ENCODE measurements at places on chromosomes 12 and 14.

- no peak for DNase-seq
Observed at GRCh38 chr14:39181026-39181692, 6.1 kb downstream of the PNN start.

DNA sequence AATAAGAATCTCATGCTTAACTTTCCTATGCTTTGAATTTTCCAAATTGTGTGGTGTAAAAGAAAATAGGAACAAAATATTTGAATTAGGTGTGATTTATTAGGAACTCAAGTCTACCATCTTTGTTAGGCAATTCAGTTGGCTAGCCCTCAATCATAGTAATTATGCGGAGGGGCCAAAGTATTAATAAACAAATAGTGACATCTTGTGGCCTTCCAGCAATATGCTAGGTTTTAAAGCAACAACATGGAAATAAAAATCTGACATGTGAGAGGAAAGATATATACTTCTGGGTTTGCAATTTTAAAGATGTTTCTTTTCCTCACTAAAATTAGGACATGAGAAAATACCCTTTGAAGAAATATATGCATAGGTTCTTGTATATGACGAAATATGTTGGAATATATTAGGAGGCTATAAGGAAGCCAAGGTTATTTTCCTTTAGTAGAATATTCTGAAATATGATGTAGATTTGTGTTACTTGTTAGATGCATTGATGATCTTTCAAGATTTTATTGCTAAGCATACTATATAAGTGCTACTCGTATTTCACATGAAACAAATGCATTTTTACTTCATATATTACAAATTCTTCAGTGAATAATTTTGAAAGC, 200.4 kb downstream of the PTPRO start:
- no peak for DNase-seq

DNA sequence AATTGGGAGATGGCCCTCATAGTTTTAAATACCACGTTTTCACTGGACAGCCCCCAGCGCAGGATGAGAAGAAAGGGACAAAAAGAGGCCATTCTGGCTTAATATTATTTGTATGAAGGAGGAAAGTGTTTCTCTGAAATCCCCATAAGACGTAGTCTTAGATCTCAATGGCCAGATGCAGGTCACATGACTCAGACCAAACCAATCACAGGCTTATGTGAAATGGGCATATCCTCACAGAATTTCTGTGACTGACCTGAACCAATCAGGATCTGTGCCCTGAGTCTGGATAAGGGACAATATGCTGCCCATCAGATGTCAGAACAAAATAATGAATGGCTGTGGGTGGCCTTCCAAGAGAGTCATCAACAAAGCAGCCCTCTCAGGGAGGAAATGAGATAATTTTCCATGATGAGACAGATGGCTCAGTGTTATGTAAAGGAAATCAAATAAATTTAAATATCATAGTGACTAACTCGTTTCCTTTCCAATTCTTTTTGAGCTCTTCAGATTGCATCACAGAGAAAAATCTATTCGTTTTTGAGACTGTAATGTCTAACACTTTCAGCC, 1009.5 kb upstream of the TMEM132C start:
- DNase-seq: no peak

GRCh38 chr12:3076730-3077571, at the start of gene TSPAN9:
TSPAN9 (plus strand) TSS chr12:3077379; CDS start chr12:3201194, 123,815 bp downstream.
- DNase-seq: peak; percentile 69

DNA sequence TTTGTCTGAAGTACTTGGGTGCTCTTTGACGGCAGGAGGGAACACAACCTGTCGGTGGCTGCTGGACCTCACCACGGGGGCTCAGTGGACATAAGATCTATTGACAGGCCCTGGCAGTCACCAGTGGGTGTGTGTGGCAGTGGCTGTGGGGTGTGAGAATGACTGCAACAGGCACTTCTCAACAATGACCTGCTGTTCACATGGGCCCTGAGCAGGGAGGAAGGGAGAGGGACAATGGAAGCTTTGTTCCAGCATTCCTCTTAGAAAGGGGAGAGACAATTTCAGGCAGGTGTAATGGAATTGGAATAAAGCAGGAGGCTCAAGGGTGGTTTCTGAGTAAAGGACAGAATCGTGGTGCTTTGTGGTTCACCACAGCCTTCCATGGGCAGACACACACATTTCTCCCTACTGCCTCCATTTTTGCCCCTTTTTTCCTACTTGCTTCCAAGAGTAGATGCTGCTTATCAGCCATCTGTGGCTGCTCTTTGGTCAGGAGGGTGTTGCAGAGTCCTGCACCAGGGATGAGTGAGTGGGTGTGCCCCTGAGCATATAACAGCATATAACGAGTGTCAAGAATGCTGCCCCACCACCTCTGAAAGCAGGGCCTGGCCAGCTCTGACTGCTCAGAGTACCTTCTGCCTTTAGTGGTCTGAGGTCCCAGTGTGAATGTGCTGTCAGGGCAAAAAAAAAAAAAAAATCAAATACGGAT, 267.7 kb downstream of the RASSF9 start:
- DNase-seq: no peak

GRCh38 chr14:72739446-72740405, 154.2 kb downstream of the DPF3 start:
- DNase-seq: no peak

DNA sequence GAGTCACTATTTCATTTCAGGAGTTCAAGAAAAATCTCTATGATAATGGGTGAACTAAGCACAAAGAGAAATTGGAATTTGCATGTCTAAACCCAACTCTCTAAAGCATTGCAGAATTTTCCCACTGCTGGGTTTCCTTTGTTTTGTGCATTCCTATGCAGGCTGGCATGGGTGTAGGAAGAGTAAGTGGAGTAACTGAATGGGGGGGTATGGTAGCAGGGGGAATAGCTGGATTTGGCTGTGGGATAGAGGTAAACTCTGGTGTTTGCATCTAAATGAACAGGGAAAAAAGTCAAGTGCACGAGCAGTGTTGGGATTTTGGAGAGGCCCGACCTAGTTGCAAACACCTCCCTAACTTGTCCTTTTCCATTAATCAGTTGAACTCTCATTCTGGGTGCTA, 159.1 kb downstream of the ANO4 start:
- no peak for DNase-seq

DNA sequence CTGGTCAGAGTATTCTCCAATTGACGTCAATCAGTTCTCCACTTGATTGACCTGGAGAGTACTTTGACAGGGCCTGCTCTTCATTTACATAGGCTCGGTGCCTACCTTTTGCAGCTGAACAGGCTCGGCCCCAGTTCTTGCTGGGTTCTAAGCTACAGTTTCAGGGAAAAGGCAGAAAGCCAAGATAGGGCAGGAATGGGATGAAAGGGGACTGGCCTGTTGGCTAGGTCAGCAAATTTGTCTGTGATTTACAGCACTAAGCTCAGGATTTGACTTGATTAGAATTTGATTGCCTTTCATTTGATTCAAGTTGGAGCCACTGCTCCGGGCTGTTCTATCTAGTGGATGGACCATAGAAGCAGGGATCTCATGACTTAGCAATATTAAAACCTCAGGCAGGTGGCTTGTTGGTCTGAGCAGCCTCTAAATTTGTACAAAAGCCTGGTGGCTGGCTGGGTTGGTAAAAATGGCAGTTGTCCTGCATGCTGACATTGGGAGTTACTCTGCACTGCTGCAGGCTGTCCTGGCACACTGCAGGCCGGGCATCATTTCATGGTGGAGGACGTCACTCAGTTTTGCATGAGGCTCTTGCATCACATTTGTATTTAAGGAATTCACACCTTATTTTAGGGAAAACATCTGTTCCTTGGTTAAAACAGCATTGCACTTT, 71.8 kb downstream of the BICD1 start:
- no peak for DNase-seq

- no peak for DNase-seq
Observed at GRCh38 chr14:54778618-54779345, 123.8 kb downstream of the GCH1 start.

- no peak for DNase-seq
Observed at GRCh38 chr12:19010087-19010486, 119.4 kb upstream of the PLEKHA5 start.

- DNase-seq: no peak
Observed at GRCh38 chr14:94114589-94115057, 4.1 kb downstream of the IFI27 start.

- no peak for DNase-seq
Observed at GRCh38 chr14:85027681-85028370, 502.1 kb upstream of the FLRT2 start.

DNA sequence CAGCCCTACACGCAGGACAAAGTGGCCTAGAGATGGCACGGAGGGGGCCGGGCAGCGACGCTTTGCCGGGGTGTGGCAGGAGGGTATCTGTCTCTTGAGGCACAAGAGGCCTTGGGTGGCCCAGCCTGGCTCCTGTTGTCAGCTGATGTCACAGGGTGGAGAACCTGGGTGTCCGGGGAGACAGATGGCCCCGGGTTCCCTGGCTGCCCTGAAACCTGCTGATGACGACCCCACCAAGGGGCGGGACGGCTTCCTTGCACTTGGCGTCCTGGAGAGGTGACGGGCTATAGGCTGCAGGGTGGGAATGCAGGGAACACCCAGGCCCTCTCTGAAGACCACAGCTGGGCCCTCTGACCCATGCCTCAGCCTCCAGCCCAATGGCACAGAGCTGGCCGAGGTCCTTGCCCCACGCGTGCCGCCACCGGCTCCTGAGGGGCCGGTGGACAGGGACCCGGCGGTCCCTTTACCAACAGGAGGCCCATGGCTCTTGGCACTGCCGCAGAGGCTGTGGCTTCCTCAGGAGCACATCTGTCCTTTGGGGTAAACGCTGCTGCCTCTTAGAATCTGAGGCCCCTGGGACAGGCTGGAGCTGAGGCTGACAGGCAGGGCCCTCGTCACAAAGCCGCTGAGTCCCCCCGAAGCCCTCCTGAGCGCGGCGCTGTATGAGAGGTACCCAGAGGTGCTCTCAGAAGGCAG, 16.4 kb downstream of the TRMT61A start:
- no peak for DNase-seq

- DNase-seq: no peak
Observed at GRCh38 chr14:90061685-90062126, at the start of gene KCNK13. KCNK13 (plus strand) TSS chr14:90061994; CDS start chr14:90062206, 212 bp downstream.

GRCh38 chr14:99596772-99597171, 7.2 kb downstream of the CCDC85C start:
- no peak for DNase-seq

- no peak for DNase-seq
Observed at GRCh38 chr12:15494329-15495046, 172.2 kb downstream of the PTPRO start.

DNA sequence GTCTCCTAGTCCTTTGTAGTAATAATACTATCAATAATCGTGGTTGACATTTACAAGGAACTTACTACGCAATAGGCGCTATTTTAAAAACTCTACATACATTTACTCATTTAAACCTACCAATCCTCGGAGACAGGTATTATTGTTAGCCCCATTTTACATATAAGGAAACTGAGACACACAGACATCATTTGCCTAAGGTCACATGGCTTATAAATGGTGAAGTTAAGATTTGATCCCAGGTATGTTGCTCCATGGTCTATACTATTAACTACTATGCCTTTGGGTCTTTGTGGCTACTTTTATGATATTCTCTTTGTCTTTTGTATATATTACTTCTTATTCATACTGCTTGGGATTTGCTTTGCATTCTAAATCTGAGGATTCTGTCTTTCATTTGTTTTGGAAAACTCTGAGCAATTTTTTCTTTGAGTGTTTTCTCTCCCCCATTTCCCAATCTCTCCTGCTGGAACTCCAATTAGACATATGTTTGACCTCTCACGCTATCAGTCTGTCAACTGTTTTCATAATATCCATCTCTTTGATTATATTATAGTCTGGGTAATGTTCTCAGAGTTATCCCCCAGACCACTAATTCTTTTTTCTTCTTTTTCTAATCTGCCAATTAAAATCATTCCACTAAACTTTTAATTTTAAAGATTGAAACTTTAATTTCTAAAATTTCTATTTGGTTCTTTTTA, 10.9 kb downstream of the NT5DC3 start:
- no peak for DNase-seq

- no peak for DNase-seq
Observed at GRCh38 chr12:84929501-84929900, 16.9 kb upstream of the SLC6A15 start.

- no peak for DNase-seq
Observed at GRCh38 chr14:37889087-37889486, 293.7 kb downstream of the TTC6 start.

- no peak for DNase-seq
Observed at GRCh38 chr12:66742508-66743367, 63.9 kb upstream of the GRIP1 start.

GRCh38 chr12:97169889-97170567, 263.0 kb downstream of the NEDD1 start:
- DNase-seq: no peak

DNA sequence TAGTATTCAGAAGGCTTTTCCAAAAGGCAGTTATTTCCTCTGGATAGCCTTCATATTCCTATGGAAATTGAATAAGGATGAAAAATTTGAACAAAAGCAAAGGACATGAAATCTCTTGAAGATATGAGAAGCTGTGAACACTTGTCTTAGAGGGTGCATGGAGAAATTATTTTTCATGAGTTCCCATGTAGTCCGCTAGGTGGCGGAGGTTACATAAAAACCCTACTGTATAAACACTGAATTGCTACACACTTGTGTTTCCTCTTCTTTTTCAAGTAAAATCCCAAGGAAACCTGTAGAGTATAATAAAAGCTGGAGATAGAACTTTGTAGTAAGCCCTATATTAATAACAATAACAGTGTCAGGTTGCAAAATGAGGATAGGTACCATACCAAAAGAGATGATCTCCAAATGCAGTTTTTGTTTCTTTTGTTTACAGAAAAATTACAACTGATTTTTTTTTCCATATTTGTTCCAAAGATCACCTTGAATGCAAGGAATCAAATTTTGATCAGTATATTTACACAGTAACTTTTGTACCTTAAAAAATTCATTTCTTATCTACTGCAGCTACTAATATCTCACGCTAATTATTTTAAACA, 37.8 kb upstream of the OR4E1 start:
- peak; percentile 29 for DNase-seq

DNA sequence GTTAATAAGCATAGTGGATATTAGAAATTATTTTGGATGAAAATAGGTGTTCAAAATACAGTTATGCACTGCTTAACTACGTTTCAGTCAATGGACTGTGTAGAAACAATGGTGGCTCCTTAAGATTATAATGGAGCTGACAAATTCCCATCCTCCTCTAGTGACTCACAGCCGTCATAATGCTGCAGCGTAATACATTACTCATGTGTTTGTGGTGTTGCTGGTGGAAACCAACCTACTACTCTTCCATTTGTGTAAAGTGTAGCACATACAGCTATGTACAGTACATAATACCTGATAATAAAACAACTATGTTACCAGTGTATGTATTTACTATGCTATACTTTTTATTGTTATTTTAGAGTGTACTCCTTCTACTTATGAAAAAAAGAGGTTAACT, 111.2 kb upstream of the TMCC3 start:
- DNase-seq: no peak

- no peak for DNase-seq
Observed at GRCh38 chr12:1287446-1287975, 296.5 kb downstream of the ERC1 start.

DNA sequence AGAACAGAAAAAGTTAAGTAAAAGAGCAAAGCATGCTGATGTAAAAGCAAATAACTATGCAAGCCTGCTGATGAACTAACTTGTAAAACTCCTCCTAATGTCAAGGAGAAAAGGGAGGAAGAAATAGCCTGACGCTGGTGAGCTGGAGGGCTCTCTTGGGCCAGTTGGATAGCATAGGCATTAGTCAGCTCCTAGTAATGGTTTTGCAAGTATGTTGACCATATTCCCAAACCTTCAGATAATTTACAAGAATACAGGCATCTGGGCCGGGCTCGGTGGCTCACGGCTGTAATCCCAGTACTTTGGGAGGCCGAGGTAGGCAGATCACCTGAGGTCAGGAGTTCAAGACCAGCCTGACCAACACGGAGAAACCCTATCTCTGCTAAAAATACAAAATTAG, 871.4 kb downstream of the C12orf50 start:
- DNase-seq: no peak

GRCh38 chr14:66011855-66012254, 474.3 kb upstream of the CCDC196 start:
- no peak for DNase-seq
